ENCODE measurements at places on chromosomes 5 and 9. TPM values are rescaled to one million over a fixed set of nuclear protein-coding genes. Genes with fewer than 3 reads are reported as not detected.

PCDHGA2 gene
- 2.5 TPM for total RNA-seq

ARID3C gene
- not detected for total RNA-seq

LOX gene
- total RNA-seq, result 933 TPM

NUTM2F gene
- total RNA-seq, result not detected

ALG2 gene
- total RNA-seq, result 42.7 TPM

SPATA31E1 gene
- total RNA-seq, result not detected

LHX3 gene
- total RNA-seq, result not detected

CD14 gene
- total RNA-seq, result 1.2 TPM

AQP3 gene
- 0.81 TPM for total RNA-seq

RASEF gene
- not detected for total RNA-seq

HMCN2 gene
- not detected for total RNA-seq

SAPCD2 gene
- total RNA-seq, result 7.5 TPM

PRRX2 gene
- 113 TPM for total RNA-seq

PLPPR1 gene
- total RNA-seq, result not detected

SLC36A2 gene
- not detected for total RNA-seq
